ENCODE measurements at places on chromosomes 16 and 17.

DNA sequence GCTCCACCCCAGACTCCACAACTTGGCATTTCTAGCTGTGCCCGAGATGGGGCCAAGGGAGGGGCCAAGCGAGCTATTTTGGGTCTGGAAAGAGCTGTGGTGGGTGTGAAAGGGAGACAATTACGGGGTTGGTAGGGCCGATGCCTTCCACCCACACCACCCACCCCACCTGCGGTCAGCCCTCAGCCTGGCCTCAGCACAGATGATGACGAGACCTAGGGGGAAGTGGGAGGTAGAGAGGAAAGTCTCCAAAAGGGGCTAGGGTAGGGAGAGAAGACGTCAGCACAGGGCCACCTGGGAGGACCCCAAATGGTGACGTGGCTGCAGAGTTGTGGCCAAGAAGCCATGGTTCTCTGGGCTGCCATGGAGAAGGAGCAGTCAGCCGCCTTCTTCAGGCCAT is 83.1 kb downstream of the SDK2 start:
- DNase-seq = no peak

DNA sequence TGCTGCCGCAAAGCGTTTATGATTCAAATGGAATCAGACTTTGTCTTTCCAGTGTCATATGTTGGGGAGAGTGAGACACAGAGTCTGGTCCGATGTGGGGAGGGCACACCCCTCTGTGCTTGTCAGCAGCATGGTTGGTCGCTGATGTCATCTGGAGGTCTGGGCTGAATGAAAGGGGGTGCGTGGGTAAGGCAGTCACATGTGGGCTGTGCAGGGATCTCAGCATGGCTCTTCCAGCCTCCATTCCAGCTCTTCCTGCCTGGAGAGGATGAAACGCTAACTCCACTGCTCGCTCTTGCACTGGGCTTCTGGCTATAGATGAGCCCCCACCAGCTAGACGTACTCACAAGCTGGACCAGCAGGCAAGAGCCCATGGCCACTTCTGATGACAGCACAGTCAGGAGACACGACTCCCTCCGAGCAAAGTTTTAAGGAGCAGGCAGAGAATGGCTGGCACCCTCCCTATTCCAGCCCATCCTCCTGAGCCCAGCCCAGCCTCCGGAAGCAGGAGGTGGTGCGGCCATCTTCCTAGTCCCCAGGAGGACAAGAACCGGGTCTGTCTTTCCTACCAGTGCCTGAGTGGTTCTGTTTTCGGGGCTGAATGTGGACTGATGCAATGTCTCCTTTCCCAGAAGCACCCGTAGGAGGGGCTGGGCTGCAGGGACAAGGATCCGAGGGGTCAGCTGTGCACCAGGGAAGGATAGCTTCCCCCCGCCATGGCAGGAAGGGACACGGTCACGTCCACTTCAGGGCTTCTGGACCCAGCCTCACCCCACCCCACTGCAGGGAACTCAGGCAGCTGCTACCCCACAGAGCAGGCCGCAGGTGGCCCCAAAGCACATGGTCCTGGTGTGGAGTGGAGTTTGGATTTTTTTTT is 41.5 kb upstream of the CBFA2T3 start:
- no peak for DNase-seq

- no peak for DNase-seq
Measured at GRCh38 chr17:6536566-6537065, 19.7 kb downstream of the PITPNM3 start.

DNA sequence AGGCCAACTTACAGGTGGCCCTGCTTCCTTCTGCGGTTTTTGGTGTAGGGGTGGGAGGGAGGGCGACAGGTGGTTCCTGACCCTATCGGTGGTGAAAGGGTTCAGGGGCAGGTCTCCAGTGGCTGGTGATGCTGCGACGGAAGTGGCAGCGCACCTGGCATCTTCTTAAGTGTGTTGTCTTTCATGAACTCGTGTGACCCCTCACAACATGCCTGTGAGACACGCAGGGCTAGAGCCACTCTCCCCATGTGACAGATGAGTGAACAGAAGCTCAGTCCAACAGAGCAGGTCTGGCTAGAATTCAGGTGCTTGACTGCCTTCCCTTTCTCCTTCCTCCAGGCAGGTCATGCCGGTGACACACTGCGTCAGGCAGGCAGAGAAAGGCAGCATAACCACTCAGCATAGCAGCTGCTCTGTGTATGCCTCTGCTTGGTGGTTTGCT is 8.0 kb downstream of the TNFAIP1 start:
- no peak for DNase-seq

DNA sequence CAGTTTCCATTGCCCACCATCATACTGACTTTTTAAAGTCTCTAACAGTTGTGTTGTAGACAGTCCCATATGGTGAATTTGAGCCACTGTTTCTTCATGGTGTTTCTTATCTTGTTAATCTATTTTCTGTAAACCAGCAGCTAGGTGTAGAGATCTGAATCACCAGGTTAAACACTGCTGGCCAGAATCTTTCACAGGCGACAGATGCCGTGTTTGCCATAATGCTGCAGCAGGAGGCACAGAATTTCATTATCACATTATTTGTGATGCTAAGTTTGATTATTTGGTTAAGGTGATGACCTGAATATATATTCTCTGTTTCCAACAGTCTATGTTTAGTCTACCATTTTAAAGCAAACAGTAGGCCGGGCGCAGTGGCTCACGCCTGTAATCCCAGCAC is 11.5 kb upstream of the CNGB1 start:
- no peak for DNase-seq

DNA sequence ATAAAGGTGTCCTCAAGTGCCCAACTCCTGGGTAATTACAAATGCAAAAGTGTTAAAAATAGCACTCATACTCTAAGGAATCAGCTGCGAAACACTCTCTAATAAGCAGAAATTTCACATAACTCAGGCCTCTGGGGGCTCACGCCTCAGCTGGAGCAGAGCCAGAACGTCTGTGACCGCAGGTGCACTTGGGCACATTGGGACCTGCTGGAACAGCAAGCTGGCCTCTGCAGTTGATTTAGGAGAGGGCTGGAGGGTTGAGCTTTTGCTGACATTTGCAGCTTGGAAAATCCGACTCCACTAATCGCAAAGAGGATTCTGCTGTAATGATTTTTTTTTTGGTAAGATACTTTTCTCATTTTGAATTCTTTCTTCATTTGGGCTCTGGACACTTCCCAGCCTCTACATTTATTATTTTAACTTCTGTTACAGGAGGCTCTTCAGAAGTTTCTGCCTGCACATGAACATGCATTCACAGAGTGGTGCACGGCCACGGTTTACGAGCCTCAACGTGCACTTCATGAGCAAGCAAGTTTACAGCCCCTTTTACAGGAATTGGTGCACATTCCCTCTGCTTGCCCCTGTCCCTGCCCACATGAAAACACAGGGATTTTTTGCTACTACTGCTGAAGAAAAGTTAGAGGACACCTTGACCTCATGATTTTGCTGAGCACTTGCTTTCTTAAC is 4.1 kb upstream of the SNTB2 start:
- DNase-seq = no peak

DNA sequence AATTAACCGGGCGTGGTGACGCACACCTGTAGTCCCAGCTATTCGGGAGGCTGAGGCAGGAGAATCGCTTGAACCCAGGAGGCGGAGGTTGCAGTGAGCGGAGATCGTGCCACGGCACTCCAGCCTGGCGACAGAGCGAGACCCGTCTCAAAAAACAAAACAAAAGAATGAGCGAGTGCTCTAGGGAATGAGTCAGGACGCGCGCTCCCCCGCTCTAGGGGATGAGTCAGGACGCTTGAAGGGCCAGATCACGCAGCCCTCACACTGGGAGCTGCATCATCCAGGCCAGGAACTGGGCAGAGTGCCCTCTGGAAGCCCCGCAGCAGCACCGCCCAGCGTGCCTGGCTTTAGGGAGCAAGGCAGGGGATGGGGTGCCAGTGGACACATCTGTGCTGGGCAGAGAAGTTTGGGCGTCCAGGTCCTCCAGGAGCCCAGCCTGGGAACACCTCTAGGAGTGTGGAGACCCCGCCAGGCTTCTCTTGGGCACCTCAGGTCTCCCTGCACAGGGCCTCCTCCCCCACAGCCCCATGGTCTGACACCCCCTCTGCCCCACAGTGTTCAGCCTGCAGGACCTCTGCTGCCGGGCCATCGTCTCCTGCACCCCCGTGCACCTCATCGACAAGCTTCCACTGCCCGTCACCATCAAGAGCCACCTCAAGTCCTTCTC is 3.9 kb upstream of the WFIKKN1 start:
- DNase-seq = no peak
